ENCODE measurements at places on chromosomes 3 and 15. TPM values are rescaled to one million over a fixed set of nuclear protein-coding genes. Genes with fewer than 3 reads are reported as not detected.

Gene MFGE8
- total RNA-seq = 231 TPM

DNA sequence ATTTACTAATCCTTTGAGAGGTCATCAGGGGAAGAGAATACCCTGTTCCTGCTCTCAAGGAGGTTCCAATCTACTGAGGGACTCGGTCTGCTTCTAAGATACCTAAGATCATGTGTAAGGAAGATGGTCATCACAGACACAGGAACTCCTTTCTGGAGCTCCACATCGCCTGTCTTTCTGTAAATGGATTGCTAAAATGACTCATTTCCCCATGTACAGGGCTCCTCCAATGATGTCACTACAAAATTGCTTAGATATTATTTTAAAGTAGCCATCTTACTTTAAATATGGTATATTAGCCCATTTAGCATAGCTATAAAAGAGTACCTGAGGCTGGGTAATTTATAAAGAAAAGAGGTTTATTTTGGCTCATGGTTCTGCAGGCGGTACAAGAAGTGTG, 206.1 kb upstream of the PROK2 start:
- DNase-seq = no peak

- DNase-seq = no peak
These were observed 40.6 kb upstream of the KCNH8 start for GRCh38 chr3:19107719-19108118.

DNA sequence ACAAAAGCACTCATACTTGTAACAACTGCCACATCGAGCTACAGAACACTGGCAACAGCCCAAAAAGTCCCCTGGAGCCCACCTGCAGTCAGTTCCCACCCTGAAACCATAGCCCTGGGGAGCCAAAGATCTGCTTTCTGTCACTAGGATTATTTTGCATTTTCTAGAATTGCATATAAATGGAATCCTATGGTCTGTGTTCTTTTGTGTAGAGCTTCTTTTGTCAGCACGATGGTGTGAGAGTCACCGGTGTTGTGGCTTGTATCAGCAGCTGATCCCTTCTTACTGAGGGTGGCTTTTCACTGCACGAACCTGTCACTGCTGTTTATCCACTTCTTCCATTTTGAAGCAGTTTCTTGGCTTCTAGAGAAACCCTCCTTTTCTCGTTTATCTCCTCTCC, 60.1 kb upstream of the PRR23E start:
- no peak for DNase-seq

Gene LTK
- 2.8 TPM for total RNA-seq

- no peak for DNase-seq
These were observed 498 bp upstream of the ARNT2 start for GRCh38 chr15:80403712-80404056.

Gene CCDC12
- 31.2 TPM for total RNA-seq

Gene MAGEL2
- total RNA-seq = 0.38 TPM

Gene CCRL2
- 5.3 TPM for total RNA-seq

DNA sequence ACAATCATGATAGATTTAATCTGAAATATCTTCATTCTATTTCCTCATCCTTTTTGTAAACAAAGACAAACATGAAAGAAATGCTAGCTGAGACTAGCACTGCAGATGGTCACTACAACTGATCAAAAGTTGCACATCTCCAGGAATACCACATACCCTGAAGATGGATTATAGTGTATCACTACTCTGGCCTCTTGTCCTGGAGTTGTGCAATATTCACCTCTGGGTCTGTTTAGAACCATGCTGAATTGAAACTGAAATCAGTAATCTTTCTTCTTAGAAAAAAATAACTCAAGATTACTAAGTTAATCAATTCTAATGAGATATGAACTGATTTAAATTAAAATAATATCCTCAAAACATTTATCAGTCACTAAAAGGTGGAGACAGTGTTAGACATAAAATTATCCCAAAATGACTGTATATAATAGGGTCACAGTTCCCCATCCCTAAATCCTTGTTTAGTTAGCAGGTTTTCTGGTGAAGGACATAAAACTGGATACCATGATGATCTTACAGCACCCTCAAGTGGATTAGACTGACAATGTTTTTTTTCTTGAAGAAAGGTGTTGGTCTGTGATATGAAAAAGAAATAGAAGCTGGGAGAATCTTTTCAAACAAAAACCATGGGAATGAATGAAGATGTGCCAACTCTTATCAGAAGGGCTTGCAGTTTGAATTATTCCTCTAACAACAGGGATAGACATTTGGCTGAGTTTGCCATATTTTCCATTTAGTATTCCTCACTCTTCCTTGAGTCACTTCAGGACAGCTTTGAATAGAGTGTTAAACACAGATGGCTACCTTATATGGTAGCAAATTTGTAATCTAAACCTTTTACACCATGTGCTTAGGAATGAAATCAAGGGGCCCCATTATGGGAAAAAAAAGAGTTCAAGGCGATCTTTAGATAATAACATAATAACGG, 7.1 kb upstream of the TTC14 start:
- peak; percentile 43 for DNase-seq

DNA sequence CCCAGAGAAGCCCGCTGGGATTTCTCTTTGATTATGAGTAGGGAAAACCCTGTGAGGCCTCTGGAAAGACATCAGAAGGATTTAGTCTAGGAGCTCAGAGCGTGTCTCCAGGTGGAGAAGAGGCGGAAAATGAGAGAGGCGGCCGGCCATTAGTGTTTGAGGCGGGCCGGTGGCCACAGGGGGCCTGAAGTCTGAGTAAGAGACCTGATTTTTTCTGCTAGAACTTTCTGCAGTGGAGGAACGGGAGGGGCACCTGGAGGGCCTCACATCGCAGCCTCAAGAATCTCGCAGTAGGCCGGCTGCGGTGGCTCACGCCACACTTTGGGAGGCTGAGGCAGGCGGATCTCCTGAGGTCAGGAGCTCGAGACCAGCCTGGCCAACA, 28.5 kb downstream of the KLHDC8B start:
- DNase-seq = no peak

GRCh38 chr3:48440590-48440958, 517 bp downstream of the TMA7 start:
- DNase-seq = no peak

DNA sequence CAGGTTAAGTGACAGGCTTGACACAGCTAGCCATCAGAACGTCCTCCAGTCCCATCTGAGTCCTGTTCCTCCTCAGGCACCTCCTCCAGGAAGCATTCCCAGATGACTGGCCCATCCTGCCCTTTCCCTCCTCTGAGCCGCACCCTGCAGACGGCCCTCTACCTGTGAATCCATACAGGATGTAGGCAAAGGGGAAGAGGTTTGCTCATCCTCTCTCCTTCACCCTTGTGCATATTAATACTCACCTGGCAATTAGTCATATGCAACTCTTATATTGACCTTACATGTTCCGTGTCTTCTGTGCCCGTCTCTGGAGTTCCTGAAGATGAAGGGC, 61.9 kb downstream of the SMAD3 start:
- DNase-seq = no peak

Gene FBXO40
- not detected for total RNA-seq

Measured in LHCN-M2 (cell line).